Endothelial cell of umbilical vein (primary cell): ENCODE measurements at places on chromosomes 6 and 20. TPM values are rescaled to one million over a fixed set of nuclear protein-coding genes. Genes with fewer than 3 reads are reported as not detected.

Gene GPR63
- 0.09 and 0.13 TPM in 2 replicates for total RNA-seq

Gene PPP1R16B
- 52.7 and 68.1 TPM in 2 replicates for total RNA-seq

Gene SLC17A1
- not detected in 2 replicates for total RNA-seq

Gene NOX3
- total RNA-seq = not detected in 2 replicates

Gene TCP11
- total RNA-seq = not detected in 2 replicates

GRCh38 chr20:52918311-52918710 lies 53.8 kb upstream of the TSHZ2 start:
- DNase-seq = no peak

DNA sequence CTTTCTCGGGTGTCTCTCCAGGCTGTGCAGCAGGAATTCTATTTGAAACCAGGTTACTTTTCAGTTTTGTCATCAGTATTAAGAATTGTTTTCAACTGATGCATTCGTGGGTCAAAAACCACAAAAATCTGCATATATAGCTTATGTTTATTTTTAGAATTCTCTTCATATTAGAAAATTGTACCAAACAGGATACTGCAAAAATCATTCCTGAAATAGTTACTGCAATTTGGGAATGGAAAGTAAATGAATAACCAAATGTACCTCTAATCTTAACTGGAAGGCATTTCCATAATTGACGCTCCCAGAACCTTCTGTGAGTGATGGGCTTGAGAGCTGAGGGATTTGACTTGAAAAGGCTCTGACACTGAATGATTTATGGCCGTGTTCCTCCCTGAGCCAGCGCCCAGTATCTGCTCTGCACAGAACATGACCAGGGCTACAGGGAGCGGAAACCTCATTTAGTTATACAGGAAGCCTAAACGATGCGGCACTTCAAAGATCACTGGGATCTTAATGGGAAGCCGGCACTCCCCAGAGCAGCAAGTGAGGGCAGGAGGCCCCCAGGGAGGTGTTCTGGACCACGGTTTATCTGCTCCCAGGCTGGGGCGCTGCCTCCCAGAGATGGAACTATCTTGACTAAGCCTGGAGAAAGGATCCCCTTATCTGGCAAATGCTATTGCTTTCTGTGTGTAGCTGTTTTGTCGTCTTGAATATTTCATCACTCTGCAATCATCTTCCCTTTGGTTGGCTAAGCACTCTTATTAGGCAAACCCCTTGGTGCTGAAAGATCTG lies 446.0 kb downstream of the QKI start:
- no peak for DNase-seq

- DNase-seq = peak; percentile 62
Observed at GRCh38 chr20:48846516-48847492, 19.0 kb upstream of the PREX1 start.

DNA sequence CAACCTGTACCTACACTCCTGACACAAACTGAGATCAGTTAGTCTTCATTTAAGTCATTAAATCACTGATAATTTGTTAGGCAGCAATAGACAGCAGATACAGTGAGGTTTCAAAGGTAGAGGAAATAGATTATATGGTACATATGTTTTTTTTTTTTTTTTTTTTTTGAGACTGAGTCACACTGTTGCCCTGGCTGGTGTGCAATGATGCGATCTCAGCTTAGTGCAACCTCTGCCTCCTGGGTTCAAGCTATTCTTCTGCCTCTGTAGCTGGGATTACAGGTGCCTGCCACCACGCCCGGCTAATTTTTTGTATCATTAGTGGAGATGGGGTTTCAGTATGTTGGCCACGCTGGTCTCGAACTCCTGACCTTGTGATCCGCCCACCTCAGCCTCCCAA lies 38.2 kb upstream of the KIF13A start:
- DNase-seq = no peak

DNA sequence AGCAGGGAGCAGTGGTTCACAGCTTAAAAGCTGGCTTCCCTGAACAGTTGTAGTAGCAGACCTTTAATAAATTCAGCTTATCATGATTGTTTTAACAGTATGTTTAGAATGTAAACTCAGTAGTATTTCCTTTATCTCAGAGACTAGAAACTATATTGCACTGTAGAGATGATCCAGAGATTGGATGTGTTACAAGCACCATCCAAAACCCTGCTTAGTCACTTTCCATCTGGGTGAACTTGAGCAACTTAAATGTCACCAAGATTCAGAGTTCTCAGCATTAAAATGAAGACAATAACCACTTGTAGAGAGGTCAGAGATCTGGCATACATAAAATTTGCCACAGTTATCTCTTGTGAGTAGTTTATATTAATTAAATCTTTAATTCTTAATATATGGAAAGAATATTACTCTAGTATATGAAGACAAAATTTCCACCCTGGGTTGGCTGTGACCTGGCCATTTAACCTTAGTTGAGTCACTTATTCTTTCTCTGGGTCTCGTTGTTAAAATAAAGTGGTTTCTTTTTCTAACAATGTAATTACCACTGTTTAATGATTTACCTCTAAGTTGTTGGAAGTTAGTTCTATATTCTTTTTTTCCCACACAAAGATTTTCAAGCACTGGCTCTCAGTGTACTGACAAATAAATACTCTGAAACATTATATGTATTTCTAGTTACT lies 239.2 kb upstream of the FKBP1C start:
- no peak for DNase-seq

DNA sequence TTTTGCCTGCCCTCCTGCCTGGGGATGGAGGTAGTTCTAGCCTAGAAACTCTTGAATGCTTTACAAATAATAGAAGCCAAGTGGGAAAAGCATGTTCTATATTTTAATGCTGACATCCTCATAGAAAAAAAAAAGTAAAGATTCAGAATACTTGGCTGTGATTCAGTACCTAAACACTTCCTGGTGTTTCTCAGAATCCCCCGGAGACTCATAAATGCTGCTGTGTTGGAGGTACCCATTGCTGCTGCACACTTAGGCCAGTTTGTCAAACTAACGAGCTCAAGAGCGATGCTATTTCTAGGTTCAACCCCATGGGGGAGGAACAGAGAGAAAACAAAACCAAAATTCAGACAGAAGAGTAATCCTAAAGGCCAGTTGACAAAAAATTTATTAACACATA lies 38.8 kb upstream of the ZFP64 start:
- no peak for DNase-seq

- no peak for DNase-seq
Observed at GRCh38 chr6:98239057-98239456, 595.3 kb upstream of the POU3F2 start.

DNA sequence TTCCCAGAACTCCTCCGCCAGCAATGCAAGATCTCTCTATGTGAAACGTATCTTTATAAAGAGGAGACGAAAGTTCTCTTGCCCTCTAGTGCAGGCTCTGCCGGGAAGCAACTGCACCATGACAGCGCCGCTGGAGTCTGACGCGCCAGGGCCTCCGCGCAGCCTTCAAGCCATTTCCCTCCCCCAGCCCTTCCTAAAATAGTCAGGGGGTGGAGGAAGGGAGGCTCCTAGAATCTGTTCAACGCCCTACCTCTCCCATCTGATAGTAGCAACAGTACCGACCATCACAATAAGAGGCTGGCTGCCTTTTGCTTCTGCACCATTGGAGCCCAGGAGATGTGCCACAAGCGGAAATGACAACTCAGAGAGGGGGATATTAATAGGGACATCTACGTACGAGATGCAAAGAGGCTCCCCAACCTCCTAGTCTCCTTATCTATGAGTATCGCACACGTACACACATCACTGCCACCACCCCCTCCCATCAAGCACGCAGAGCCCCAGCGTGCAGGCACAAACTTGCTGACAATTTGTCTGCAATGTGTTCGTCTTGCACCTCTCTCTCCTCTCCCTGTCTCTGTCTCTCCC lies 1.0 kb downstream of the SYNE1 start:
- no peak for DNase-seq

DNA sequence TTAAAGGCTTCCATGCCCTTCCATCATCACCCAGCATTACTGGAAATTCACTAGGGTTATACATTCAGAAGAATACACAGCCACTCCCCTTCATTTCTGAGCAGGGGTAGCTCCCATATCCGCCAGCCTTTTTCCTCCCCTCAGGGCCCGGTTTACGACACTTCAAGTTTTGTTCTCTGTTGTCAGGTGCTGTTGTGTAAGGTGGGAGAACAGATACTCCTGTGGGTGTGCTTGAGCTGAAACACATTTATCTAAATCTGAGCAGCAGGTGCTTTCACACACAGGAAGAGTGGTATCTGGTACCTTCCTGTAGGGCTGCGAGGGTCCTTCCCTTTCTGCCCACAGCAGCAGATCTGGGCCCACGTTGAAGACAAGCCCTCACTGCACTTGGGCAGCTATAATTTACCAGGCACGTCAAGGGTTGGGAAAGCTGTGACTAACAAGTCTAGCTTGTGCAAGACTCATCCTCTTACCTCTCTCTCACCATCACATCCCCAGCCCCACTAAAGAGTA lies 215.8 kb upstream of the RREB1 start:
- no peak for DNase-seq
